Omental fat pad (tissue), 4 donors: ENCODE measurements at places on chromosomes 3 and 15.

DNA sequence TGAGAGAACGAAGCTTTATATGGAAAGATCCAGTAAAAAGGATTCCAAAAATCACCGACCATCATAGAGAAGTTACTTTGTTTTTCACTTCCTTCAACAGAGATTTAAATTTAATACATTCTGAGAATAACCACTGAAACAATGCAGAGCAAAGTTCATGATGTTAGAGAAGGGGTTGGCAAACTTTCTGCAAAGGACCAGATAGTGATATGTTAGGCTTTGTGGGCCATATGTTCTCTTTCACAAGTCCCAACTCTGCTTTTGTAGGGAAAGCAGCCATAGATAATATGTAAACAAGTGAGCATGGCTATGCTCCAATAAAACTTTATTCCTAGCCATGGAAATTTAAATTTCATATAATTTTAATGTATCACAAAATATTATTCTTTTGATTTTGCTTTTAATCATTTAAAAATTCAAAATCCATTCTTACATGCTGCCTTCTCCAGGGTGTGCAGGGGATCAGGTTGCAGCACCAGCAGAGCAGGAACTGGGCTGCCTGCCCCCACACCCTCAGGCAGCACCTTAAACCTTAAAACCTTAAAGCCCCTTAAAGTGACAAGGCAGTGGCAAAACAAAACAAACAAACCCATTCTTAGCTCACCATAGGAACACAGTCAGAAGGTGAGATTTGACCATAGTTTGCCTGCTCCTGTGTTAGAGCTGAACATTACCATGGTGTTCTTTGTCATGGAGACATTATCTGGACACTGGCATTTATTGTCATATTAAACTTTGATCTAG, 16.9 kb upstream of the IGSF10 start:
- no peak for DNase-seq

DNA sequence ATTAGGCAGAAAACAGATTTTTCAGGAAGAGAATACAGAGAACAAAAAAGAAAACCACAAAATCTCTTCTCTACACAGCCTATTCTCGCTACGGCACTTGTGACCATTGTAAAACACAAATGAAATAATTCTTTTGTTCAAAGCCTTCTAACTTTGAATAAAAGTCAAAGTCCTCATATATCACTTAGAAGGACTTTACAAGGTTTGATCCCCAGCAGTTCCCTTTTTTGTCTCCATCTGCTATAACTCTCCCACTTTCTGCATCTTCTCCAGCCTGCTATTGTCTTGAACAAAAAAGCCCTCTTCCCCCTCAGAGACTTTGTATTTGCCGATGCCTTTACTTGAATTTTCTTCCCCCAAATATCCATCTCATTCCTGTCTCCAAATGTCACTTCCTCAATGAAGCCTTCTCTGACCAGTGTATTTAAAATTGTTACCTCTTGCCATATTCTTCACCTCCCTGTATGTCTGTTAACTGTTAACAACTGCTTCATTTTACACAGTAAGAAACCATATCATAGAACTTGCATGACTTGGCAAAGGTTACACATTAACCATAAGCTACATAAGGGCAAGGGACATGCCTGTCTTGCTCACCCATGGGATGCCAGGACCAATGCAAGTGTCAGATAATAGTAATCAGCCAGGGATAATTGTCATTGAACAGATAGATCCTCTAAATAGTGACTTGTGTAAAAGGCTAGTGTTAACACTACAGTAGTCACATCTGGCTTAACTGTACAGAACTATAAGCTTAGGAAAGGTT, 122.4 kb downstream of the CBLB start:
- DNase-seq = no peak

DNA sequence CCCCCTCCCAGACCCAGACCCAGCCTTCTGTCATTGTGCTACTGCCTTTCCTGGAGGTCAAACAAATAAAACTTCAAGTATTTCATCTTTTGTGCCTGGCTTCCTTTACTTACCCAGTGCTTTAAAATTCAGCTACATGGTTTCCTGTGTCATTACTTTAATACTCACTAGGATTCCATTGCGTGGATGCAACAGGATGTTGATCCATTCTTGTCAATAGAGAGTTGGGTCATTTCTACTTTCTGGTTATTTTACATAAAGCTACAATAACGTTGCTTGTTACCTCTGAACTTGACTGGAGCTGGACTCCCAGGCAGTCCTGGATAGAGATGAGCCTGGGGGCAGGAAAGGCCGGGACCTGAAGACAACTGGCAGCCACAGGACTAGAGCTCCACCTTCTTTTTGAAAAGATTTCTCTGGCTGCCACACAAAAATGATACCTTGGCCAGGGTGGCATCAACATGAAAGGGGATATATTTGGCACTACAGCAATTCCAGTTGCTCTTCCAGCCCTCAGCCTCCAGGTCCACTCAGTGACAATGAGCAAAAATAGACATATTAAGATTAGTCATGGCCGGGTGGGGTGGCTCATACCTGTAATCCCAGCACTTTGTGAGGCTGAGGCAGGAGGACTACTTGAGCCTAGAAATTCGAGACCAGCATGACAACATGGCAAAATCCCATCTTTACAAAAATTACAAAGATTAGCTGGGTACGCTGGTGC, 23.3 kb upstream of the HEG1 start:
- no peak for DNase-seq

DNA sequence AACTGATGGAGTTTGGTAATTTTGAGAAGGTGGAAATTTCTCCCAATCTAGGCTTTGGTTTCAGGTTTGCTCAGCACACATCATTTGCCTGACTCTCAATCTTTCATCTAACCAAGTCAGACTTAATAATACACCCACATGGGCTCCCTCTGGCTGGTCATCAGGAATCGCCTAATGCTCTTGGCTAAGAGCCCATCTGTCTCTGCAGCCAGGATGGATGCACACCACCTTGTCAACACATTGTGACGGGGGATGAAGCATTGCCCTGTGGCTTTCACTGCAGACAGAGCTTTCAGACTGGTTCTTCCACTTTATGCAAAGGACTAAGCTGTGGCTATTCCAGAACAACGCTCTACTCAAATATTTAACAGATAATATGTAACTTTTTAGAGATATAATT, 3.0 kb upstream of the HDGFL3 start:
- DNase-seq = no peak

DNA sequence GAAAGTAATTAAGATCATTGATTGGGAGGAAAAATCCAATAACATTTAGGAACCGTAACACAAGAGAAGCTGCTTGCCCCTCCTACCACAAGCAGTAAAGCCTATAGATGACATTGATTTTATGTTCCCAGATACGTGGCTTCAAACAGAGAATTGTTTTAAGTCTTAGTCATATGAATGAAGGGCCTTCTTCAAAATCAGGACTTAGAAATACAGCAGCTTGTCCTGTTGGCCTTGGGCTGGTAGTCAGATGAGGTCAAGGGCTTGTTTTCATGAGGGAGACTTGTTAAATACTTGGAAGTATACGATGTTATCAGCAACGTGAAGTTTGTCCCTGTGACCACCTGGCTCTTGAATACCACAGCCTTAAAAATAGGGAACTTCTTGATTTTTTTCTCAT, 114.4 kb downstream of the VGLL4 start:
- DNase-seq = no peak

GRCh38 chr15:47819158-47819557, 101.9 kb downstream of the SEMA6D start:
- no peak for DNase-seq

GRCh38 chr3:122577409-122578031, at the start of gene PARP15:
Gene PARP15 (plus strand): TSS chr3:122577650. CDS start chr3:122577668, 18 bp downstream.
- no peak for DNase-seq

DNA sequence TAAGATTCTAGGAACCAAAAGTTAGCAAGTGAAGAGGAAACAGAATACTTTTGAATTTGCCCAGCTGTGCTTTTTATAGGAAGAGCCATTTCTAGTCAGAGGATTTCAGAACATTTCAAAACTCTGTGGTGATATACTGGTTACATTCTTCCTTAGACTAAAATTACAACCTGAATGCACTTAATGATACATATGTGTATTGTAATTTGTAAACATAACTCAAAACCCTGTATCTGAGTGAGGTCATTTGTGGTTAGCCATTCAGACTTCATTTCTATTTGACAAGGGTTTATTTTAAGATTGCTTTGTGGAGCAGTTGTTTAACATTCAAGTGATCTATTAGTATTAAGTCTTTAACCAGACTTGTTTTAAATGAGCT, 59.4 kb upstream of the TRIM71 start:
- no peak for DNase-seq

- DNase-seq = no peak
Observed at GRCh38 chr3:94184781-94185180, 121.9 kb downstream of the NSUN3 start.

- peak; percentile 89 for DNase-seq
Observed at GRCh38 chr3:114624571-114625181, 330.8 kb downstream of the TIGIT start.

DNA sequence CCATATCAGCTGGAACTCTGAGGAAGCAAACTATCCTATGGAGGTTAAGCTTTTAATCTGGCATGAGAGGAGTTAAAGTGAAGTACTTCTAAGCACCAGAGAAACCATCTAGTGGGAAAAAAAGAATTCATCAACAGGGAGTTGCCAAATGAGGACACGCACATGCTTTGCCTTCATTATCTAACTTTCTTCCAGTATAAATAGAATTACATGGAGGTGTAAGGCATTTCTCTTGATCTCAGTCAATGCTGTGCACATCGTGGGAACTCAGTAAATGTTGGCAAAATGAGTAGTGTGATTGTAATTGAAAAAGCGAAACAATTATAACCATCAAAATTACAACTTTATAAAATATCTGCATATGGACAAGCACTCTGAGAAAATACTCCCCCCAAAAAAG, 8.0 kb upstream of the GSK3B start:
- DNase-seq = no peak

DNA sequence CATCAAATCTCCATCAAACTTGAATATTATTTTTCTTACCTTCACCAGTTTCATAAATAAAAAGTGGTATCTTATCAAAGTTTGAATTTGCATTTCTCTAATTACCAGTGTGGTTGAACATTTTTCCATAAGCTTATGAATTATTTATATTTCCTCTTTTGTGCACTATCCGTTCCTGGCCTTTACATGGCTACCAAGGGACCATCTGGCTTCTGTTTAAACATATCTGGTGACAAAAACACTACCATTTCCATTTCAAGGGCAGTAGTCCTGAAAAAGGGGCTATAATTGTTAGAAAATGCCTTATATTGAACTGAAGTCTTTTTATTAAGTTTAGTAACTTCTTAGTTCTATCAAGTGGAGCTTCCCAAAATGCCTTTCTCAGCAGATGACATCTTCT, 44.3 kb upstream of the TM4SF4 start:
- no peak for DNase-seq

DNA sequence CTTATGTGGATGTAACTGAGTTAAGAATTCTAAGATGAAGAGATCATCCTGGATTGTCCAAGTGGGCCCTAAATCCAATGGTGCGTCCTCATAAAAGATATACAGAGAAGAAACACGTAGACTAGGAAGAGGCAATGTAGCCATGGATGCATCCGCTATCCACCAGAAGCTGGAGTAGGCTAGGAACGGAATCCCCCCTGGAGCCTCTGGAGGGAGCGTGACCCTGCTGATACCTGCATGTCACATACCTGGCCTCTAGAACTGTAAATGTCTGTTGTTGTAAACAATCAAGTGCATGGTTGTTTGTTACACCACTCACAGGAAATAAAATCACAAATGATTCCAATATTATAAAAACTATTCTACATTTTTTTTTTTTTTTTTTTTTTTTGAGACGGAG, 254.5 kb upstream of the RORA start:
- DNase-seq = no peak

GRCh38 chr3:106068381-106068780, 199.6 kb upstream of the CBLB start:
- DNase-seq = no peak

GRCh38 chr3:140898340-140899180, 43.1 kb upstream of the SLC25A36 start:
- DNase-seq = no peak

- DNase-seq = no peak
Observed at GRCh38 chr15:100879061-100879463, 569 bp upstream of the ALDH1A3 start.

DNA sequence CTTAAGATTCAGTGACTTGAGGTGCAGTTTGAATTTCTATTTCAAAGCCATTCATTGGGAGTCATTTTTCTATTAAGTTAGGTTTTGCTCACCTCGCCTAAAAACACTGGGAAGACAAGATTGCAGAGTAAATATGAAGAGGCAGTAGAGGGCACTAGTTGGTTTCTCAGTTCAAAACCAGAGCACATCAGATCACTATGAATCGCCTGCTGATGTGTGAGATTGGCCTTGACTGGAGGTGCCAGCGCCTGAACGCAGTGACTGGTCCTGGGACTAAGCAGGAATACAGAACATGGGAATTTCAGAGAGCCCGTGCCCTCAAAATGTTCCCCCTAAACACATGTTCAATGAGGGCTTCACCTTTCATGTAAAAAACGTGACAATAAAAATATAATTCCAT, 229.0 kb downstream of the ITPR1 start:
- no peak for DNase-seq

GRCh38 chr3:52117537-52117936, 36.7 kb downstream of the POC1A start:
- no peak for DNase-seq

DNA sequence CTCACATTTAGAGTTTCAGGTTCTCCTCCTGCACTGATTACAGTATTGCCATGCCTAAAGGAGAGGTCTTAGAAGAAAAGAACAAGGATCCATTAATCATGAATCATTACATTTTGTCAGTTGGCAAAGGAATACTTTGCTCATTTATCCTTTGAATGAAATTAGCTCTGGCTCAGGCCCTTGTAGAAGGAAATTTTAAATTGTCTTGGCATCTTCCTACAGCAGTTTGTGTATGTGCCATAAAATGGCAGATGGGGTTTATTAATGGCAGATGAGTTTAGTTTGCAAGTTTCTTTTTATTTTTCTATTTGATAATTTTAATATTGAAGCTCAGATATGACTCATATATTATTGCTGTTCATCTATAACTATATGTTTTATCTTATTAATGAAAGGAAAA, 181.2 kb upstream of the EPHA3 start:
- no peak for DNase-seq

DNA sequence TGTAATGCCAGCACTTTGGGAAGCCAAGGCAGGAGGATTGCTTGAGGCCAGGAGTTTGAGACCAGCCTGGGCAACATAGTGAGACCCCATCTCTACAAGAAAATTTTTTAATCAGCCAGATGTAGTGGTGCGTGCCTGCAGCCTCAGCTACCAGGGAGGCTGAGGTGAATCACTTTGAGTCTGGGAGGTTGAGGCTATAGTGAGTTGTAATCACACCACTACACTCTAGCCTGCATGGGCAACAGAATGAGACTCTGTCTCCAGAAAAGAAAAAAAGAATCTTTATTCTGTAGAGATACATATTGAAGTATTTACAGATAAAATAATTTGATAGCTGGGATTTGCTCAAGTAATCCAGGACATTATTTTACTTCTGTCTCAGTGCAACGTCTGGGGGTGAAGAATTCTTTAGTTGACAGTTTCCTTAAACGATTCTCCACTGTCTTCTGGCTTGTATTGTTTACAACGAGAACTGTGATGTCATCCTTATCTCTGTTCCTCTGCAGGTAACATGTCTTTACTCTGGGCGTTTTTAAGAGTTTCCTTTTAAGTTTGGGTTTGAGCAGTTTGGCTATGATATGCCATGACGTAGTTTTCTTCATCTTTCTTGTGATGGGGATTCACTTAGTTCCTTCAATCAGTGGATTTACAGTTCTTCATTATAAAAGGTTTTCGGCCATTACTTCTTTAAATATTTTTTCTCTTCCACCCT, 26.3 kb downstream of the KPNA1 start:
- no peak for DNase-seq
